Naive thymus-derived CD8-positive, alpha-beta T cell (primary cell): ENCODE measurements at places on chromosomes 1 and 21. TPM values are rescaled to one million over a fixed set of nuclear protein-coding genes. Genes with fewer than 3 reads are reported as not detected.

- H3K27me3 ChIP-seq: peaks cover 2% of the 10 kb centered on the region
- H3K4me1 ChIP-seq: peaks cover 29% of the 10 kb centered on the region
- H3K36me3 ChIP-seq: no peaks in the 10 kb centered on the region
- no peak overlapping the region for H3K4me3 ChIP-seq
- H3K27ac ChIP-seq: peak overlapping the region; percentile 74
Observed at GRCh38 chr1:152049291-152050083, 12.7 kb upstream of the S100A11 start.

DNA sequence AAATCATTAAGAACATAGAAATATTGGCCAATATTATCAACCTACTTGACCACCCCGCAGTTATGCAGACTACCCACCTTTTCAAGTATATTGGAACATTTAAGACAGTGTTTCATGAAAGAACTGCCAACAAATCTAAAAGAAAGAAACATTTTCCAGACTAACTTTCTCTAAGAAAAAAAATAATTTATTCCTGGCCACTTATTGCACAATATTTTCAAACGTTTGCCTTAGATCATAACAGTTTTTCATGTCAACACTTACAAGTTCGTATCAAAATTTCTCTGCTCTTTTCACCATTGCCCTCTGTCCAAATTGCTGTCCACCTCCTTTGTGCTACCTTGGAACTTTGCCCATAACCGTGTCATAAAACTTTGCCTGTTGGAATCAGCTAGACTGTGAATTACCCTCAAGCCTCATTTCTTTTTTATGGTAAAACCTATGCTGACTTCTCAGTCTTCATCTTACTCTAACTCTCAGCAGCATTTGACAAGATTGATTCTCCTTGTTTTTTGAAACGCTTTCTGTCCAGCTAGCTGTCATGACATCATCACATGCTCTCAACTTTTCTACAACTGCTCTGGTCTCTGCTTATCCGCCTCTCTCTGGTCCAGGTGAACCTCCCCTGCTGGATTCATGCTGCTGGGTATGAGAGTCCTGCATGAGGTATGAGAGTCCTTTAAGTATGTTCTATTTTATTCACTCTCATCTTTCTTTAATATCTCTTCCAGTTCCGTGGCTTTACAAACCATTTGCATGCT is 92.8 kb upstream of the CHRM3 start:
- no peak for DNase-seq
- no peak overlapping the region for H3K27ac ChIP-seq
- H3K4me3 ChIP-seq: no peak overlapping the region
- H3K36me3 ChIP-seq: no peaks in the 10 kb centered on the region
- H3K27me3 ChIP-seq: peaks cover 2% of the 10 kb centered on the region

GRCh38 chr21:31273278-31273677 is 70.8 kb downstream of the TIAM1 start:
- H3K4me3 ChIP-seq: no peak overlapping the region
- H3K36me3 ChIP-seq: no peaks in the 10 kb centered on the region
- DNase-seq: no peak
- H3K27ac ChIP-seq: peak overlapping the region; percentile 74

- H3K4me1 ChIP-seq: peaks cover 63% of the 10 kb centered on the region
- no peaks in the 10 kb centered on the region for H3K27me3 ChIP-seq
- DNase-seq: no peak
- H3K4me3 ChIP-seq: no peak overlapping the region
- H3K27ac ChIP-seq: no peak overlapping the region
- peaks cover 33% of the 10 kb centered on the region for H3K36me3 ChIP-seq
Observed at GRCh38 chr1:113793878-113794834, 18.1 kb downstream of the RSBN1 start.

DNA sequence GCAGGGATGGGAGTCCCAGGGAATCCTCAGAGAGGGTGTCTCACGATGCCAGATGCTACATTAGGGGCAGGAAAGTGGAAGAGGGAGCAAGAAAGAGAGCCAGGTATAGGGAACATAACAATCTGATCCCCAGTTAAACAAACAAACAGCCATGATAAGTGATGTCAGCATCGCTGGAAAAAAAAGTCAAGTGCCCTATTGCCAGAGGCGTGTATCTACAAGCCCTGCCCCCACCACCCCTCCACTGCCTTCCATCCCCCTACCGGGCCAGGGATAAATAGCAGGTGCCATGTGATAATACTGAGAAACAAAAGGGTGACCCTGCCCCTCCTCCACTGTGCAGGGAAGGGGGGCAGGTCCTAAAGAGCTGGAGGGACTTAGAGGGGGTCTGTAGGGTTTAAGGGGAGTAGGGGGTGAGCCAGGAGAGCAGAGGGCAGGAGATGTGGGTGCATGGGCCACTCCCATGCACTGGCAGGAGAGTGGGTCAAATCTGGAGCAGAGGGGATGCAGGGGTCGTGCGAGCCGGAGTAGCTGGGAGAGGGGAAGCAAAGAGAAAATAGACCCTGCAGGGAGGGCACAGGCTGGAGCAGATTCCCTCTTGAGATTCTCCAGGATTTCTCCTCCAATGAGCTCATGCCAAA is 3.4 kb downstream of the SLC26A9 start:
- H3K27me3 ChIP-seq: peaks cover 58% of the 10 kb centered on the region
- no peak overlapping the region for H3K4me3 ChIP-seq
- DNase-seq: no peak
- no peak overlapping the region for H3K27ac ChIP-seq
- H3K4me1 ChIP-seq: peaks cover 6% of the 10 kb centered on the region
- no peaks in the 10 kb centered on the region for H3K36me3 ChIP-seq

DNA sequence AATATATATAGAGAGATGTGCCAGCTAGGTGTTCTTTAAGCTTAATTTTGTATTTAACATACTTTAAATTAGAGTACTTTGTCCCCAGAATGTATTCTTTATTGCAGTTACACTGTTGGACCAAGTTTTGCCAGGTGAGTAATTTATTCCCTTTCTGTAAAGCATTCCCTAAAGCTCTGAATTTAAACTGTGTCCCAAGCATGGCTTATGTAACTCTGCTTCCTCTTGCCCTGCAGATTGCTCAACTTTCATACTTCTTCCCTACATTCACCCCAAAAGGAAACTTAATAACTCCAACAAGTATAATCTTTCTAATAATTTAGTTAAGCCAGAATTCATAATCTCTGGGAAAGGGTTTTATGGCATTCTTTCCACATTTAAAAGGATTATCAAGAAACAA is 5.6 kb downstream of the LYPLAL1 start:
- H3K4me3 ChIP-seq: no peak overlapping the region
- H3K4me1 ChIP-seq: peaks cover 27% of the 10 kb centered on the region
- no peaks in the 10 kb centered on the region for H3K27me3 ChIP-seq
- no peak overlapping the region for H3K27ac ChIP-seq
- peaks cover 46% of the 10 kb centered on the region for H3K36me3 ChIP-seq

- H3K4me1 ChIP-seq: no peaks in the 10 kb centered on the region
- no peaks in the 10 kb centered on the region for H3K36me3 ChIP-seq
- DNase-seq: no peak
Observed at GRCh38 chr1:85606414-85606800, 25.8 kb downstream of the CCN1 start.

GRCh38 chr1:96416701-96417444 is 304.7 kb upstream of the PTBP2 start:
- H3K27me3 ChIP-seq: no peaks in the 10 kb centered on the region
- H3K27ac ChIP-seq: no peak overlapping the region
- no peak overlapping the region for H3K4me3 ChIP-seq
- no peaks in the 10 kb centered on the region for H3K36me3 ChIP-seq
- DNase-seq: no peak
- no peaks in the 10 kb centered on the region for H3K4me1 ChIP-seq

DNA sequence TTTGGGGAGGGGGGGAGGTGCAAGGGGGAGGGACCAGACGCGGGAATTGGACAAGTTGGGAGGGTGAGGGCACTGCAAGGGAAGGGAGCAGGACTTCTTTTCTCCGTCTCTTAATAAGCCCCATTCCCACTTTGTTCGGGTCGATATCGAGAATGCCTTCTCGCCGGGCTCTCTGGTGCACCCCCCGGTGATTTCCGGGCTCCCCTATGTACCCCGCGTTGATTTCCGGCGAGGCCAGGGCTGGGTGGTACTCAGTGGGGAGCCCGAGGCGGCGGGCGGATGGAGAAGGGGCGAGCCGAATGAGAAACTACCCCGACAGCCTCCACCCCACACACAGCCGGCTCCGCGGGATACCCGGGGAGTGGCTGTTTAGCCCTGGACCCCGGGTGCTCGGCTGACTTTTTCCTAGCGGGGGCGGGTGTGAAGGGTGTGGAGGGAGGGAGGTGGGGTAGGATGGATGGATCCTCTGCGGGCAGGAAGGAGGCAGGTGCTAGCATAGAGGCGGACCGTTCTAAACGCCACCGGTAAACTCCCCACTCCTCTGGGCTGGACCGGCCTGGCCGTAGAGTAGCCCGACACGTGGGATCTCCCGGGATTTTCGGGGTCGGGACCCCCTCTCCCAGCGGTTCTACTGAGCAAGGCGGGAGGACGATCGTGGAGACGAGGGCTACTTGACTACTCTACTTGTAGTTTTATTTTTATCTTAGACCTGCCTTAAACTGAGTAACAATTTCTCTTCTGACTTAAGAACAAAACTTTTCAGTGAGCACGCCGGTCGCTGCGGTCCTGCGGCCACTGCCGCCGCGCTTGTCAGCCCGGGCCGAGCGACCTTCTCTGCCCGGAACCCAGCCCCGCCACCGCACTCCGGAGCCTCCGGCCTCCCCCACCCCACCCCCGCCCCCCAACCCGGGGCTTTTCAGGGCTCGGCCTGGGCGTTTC is 1.0 kb downstream of the RNF220 start:
- peaks cover 37% of the 10 kb centered on the region for H3K27me3 ChIP-seq
- DNase-seq: peak; percentile 44
- H3K27ac ChIP-seq: peak overlapping the region; percentile 45
- peak overlapping the region; percentile 91 for H3K4me3 ChIP-seq
- H3K36me3 ChIP-seq: no peaks in the 10 kb centered on the region
- H3K4me1 ChIP-seq: peaks cover 11% of the 10 kb centered on the region

- peak; percentile 66 for DNase-seq
- H3K36me3 ChIP-seq: no peaks in the 10 kb centered on the region
- peaks cover 57% of the 10 kb centered on the region for H3K4me1 ChIP-seq
- H3K27me3 ChIP-seq: no peaks in the 10 kb centered on the region
- H3K27ac ChIP-seq: peak overlapping the region; percentile 99
- peak overlapping the region; percentile 93 for H3K4me3 ChIP-seq
Observed at GRCh38 chr1:25430967-25431881, 527 bp downstream of the MACO1 start.

DNA sequence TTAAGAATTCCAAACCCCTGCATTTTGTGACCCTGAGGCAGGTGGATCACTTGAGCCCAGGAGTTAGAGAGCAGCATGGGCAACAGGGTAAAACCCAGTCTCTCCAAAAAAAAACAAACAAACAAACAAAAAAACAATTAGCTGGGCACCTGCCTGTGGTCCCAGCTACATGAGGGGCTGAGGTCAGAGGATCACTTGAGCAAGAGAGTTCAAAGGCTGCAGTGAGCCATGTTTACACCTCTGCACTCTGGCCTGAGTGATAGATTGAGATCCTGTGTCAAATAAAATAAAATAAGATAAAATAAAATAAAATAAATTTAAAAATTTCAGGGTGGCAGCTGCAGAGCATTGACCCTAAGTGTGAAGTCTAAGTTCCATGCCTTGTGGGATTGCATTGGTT is 16.7 kb upstream of the PTGFR start:
- DNase-seq: no peak
- no peak overlapping the region for H3K27ac ChIP-seq
- H3K4me3 ChIP-seq: no peak overlapping the region
- H3K27me3 ChIP-seq: peaks cover 2% of the 10 kb centered on the region
- no peaks in the 10 kb centered on the region for H3K4me1 ChIP-seq

- no peaks in the 10 kb centered on the region for H3K27me3 ChIP-seq
- no peaks in the 10 kb centered on the region for H3K36me3 ChIP-seq
- H3K27ac ChIP-seq: no peak overlapping the region
- no peak for DNase-seq
- no peak overlapping the region for H3K4me3 ChIP-seq
Observed at GRCh38 chr1:86648255-86648654, 56.1 kb upstream of the SH3GLB1 start.

- no peak overlapping the region for H3K4me3 ChIP-seq
- no peak overlapping the region for H3K27ac ChIP-seq
- no peaks in the 10 kb centered on the region for H3K27me3 ChIP-seq
- no peak for DNase-seq
Observed at GRCh38 chr1:58789996-58790660, 6.3 kb upstream of the JUN start.

DNA sequence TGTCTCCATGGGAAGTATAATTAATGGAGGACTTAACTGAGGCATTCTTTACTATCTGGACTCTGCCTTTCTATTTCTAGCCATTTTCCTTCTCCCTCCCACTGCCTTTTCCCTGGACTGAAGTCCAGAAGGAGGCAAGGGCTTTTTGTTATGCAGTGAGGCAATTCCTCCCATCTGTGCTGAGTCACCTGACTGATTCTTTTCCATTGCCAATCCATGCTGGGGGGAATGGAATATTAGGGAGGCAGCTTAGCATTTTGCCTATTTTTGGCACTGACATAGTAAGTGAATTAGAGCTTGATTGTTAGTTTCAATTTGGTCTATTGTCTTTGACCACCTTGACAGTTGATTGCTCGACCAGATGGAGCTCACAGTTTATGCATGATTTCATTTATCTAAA is 1000.6 kb upstream of the PRMT6 start:
- H3K4me1 ChIP-seq: no peaks in the 10 kb centered on the region
- no peak for DNase-seq
- no peak overlapping the region for H3K27ac ChIP-seq
- H3K36me3 ChIP-seq: no peaks in the 10 kb centered on the region
- H3K4me3 ChIP-seq: no peak overlapping the region

DNA sequence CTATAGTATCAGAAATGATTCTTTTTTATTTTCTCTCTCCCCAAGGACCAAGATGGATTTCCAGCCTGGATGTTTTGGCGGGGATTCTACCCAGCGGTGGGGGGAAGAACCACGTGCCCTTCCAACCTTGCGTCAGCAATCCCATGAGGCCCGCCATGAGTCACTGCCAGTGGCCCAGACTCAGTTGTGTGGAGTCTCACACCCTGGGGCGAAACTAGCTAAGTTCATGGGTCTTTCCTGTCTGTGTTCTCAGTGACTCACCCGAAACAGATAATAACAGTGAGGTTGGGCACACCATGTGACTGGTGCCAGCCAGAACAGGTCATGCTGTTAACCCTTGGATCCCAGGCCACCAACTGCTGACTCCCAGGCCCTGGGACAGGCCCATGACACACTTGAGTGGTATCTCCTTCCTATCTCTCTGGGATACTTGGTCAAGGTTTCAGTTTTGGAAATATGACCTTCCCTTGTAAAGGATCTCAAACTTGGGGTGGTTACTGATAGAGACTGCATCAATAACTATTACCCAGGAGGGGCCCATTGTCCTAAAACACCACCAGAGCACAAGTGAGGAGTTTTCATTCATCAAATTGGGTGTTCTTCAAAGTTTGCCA is 98.0 kb upstream of the DUSP10 start:
- H3K27ac ChIP-seq: no peak overlapping the region
- H3K27me3 ChIP-seq: peaks cover 6% of the 10 kb centered on the region
- no peak for DNase-seq
- H3K4me1 ChIP-seq: peaks cover 17% of the 10 kb centered on the region

Gene SYTL1
- 135 TPM for total RNA-seq

Gene DMBX1
- not detected for total RNA-seq

Gene NOC2L
- total RNA-seq: 72.3 TPM

Gene SPRR2F
- total RNA-seq: not detected

Gene NUDT4B
- total RNA-seq: not detected

Gene CD101
- total RNA-seq: not detected
